Fibroblast of skin of right quadriceps (primary cell): ENCODE measurements at places on chromosomes 1 and 21.

DNA sequence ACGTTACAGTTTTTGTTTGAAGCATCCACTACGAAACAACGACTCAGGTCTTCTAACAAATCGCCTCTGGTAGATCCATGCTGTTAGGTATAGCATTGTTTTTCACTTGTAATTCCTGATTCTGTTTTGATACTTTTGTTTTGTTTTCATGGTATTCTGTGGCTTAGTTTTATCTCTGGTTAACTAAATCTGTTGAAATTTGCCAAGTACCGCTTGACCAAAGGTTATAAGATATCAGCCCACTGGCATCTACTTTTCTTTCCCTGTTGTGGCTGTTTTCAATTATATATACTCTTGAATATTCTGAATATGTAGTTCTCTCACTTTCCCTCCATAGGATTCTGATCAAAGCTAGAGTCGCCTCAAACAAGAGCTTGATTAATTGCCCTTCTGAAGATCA lies 274.8 kb upstream of the C1orf105 start:
- no peak for DNase-seq

GRCh38 chr1:119565131-119565772 lies 58.2 kb downstream of the HSD3B1 start:
- no peak for DNase-seq

DNA sequence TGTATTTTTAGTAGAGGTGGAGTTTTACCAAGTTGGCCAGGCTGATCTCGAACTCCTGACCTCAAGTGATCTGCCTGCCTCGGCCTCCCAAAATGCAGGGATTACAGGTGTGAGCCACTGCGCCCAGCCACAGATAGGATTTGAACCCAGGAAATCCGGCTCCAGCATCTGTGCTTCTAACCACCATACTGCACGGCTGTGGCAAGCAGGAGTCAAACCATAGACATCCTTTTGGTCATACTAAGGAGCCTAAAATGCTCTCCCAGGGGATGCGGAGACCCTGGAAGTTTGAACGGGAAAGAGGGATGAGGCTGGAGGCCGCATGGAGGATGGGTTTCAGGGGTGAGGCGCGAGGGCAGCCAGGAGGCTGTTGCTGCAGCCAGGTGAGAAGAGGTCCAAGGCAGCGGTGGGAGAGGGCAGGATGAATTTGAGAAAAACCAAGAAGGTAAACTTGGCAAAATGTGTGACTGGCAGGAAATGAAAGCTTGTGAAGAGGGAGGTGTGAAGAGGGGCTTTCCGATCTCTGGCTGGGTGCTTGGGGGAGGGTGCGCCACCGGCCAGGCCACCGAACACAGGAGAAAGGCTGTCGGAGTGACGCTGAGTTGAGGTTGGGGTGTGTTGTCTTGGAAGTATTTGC lies 24.0 kb upstream of the CDK18 start:
- no peak for DNase-seq

- DNase-seq, result no peak
Observed at GRCh38 chr1:218930000-218930399, 243.7 kb upstream of the LYPLAL1 start.

- no peak for DNase-seq
Observed at GRCh38 chr1:4024811-4025210, 124.7 kb upstream of the C1orf174 start.

DNA sequence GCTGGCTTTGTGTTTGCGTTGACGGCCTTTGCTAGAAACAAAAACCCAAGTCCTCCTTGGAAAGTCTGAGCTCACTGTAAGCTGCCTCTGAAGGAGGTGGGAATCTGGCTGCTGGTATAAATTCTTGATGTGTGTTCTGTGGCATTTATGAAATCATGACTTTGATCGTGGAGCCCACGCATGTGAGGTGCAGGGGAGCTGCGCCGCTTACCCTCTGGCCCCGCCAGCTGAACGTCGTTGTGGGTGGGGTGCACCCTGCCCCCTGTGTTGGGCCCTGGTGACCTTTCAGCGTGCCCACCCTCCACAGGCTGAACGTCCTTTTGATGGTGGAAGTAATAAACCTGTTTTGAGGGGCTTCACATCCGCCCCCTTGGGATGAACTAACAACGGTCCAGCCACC lies 21.2 kb upstream of the DIP2A start:
- no peak for DNase-seq
